IPS DF 6.9 (cell line): ENCODE measurements at places on chromosomes 2 and 18.

DNA sequence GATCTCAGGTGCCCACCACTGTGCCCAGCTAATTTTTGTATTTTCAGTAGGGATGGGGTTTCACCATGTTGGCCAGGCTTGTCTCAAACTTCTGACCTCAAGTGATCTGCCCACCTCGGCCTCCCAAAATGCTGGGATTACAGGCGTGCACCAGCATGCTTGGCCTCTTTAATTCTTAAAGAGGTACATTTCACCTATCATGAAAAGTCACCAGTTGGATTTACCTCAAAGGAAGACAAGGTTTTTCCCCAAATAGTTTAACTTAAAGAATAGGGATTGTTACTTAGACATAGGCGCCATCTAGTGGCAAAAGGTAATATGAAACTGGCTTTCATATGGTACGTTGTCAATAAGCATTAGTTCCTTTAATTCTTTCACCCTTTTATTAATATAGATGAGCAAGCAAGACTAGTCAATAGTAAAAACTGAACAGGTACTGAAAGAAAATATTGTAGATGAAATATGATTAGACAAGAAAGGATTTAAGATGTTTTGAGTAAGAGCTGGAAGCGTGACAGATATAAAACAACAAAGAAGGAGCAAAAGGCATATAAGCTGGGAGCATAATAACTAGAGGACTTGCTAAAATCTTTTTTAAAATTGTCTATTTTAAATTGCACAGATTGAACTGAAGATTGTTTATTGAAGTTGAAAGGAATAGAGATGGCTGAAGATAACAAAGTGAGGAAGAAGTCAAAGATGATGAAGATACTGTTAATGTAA, 35.0 kb upstream of the PSMD14 start:
- no peak overlapping the region for H3K4me3 ChIP-seq
- no peaks in the 10 kb centered on the region for H3K27me3 ChIP-seq
- H3K36me3 ChIP-seq = no peaks in the 10 kb centered on the region
- no peaks in the 10 kb centered on the region for H3K4me1 ChIP-seq
- H3K27ac ChIP-seq = no peak overlapping the region
- peak; percentile 47 for DNase-seq

DNA sequence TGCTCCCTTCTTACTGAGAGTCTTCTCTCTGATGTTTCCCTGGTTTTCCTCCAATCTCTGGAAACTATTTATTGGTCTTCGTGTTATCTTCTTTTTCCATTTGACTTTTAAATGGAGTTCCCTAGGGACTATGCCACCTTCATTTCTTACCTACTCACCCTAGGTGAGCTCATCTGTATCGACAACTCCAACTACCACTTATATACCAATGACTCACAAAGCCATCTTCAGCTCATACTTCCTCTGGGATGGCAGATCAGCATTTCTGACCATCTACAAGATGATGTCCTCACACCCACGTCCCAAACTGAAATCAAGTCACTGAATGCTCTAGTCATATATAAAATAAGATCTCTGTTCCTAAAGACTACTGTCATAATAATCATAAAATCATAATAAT, 40.6 kb downstream of the CFAP210 start:
- H3K4me3 ChIP-seq = no peak overlapping the region
- no peaks in the 10 kb centered on the region for H3K27me3 ChIP-seq
- no peaks in the 10 kb centered on the region for H3K36me3 ChIP-seq
- no peaks in the 10 kb centered on the region for H3K4me1 ChIP-seq
- no peak for DNase-seq
- H3K27ac ChIP-seq = no peak overlapping the region

DNA sequence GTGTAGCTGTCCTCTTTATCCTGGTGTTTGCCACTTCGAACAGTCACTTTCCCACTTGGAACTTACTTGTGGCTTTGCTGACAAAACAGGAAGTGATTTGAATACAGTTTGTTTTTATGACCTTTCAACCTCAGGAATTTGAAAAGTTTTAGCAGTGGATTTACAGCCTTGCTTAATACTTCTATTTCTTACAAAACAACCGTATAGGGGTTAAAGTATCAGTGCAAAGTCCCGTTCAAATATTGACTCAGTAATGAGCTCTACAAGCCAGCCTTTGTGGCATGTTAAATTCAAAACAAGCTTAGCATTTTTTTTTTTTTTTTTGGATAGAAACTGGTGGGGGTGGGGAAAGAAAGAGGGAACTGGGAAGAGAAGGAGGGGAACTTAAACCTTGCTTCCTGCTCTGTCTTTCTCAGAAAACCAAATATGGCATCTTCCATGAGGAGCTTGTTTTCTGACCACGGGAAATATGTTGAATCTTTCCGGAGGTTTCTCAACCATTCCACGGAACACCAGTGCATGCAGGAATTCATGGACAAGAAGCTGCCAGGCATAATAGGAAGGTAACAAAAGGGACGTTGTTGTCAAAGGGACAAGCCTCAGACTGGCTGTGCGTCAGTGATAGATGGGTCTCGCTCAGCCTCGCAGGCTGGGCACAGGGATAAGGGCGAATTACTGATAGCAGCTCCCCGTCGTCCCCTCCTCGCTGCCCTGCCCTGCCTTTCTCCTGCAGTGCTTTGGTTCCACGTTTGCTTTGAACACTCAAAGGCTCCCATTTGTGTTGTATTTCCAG, at the start of gene HNMT:
TSS of gene HNMT (plus strand) at position 408 of the 793 bp plus-strand sequence. CDS start at position 427, 19 bp downstream.
- H3K36me3 ChIP-seq = no peaks in the 10 kb centered on the region
- H3K4me1 ChIP-seq = peaks cover 3% of the 10 kb centered on the region; the same call in 1 of the 2 replicates
- no peaks in the 10 kb centered on the region for H3K27me3 ChIP-seq
- no peak within 1 kb of the TSS for H3K27ac ChIP-seq

- 0 out of 2 replicates have a peak, but pooled peaks cover 2% of the 10 kb centered on the region for H3K36me3 ChIP-seq
- no peaks in the 10 kb centered on the region for H3K4me1 ChIP-seq
- no peak overlapping the region for H3K27ac ChIP-seq
These were observed 195.8 kb downstream of the SATB2 start for GRCh38 chr2:199261936-199262335.

- H3K4me3 ChIP-seq = no peak overlapping the region
- no peaks in the 10 kb centered on the region for H3K27me3 ChIP-seq
- DNase-seq = no peak
- no peaks in the 10 kb centered on the region for H3K36me3 ChIP-seq
- H3K4me1 ChIP-seq = no peaks in the 10 kb centered on the region
These were observed 9.9 kb downstream of the C1D start for GRCh38 chr2:68052717-68053422.

DNA sequence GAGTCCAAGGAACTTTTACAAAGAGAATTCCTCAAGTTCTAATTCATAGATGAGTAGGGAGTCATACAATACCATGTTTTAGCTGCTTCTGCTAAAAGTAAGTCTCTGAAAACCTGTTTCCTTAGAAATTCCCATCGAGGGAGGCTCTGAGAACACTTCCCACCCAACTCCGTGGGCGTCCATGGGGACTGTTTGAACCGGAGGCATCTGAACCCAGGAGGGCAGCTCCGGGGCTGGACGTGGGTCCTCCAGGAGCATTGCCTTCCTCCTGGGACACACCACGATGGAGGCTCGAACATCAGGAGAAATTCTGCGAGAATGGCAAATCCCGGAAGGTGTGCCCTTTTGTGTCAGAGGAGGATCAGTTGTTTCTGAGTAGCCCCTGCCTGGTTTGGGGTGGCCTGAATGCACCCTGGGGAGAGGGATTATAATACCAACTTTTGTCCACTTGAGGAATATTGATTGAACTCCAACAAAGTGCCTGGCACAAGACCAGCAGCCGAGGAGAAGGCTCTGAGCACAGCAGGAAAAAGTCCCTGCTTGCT, 327.5 kb upstream of the SALL3 start:
- no peak overlapping the region for H3K27ac ChIP-seq
- no peaks in the 10 kb centered on the region for H3K36me3 ChIP-seq
- no peak overlapping the region for H3K4me3 ChIP-seq

DNA sequence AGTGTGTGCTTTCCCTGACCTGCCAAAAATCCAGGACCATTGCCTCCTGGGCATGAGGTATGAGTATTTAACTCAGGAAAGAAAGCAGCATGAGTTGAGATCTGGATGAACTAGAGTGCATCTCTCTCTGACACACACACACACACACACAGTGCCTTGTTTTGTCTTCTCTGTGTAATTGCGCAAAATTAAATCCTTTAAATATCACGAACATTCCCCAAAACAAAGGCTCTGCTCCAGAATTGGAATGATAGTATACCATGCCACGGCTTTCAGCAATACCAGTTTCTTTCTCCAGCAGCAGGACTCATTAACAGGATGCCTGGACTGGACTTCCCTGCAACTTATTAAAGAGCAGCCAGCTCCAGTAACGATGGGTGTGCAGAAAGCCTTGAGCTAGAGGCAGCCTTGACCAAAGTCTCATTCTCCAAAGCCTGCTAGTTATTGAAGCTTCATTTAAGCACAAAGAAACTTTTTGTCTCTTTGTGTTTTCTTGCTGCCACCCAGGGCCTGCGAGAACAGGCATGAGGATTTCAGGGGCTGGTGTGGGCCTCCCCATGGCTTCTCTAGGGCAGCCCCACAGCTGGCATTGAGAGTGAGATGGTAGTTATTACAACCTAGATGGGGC, 101.7 kb downstream of the NRP2 start:
- H3K4me1 ChIP-seq = no peaks in the 10 kb centered on the region
- no peaks in the 10 kb centered on the region for H3K36me3 ChIP-seq
- no peak overlapping the region for H3K27ac ChIP-seq
- H3K4me3 ChIP-seq = no peak overlapping the region

- peaks cover 1% of the 10 kb centered on the region; the same call in 1 of the 2 replicates for H3K4me1 ChIP-seq
- H3K4me3 ChIP-seq = no peak overlapping the region
- H3K27ac ChIP-seq = no peak overlapping the region
- DNase-seq = no peak
- H3K27me3 ChIP-seq = no peaks in the 10 kb centered on the region
These were observed 7.1 kb upstream of the KLF11 start for GRCh38 chr2:10036095-10036884.

DNA sequence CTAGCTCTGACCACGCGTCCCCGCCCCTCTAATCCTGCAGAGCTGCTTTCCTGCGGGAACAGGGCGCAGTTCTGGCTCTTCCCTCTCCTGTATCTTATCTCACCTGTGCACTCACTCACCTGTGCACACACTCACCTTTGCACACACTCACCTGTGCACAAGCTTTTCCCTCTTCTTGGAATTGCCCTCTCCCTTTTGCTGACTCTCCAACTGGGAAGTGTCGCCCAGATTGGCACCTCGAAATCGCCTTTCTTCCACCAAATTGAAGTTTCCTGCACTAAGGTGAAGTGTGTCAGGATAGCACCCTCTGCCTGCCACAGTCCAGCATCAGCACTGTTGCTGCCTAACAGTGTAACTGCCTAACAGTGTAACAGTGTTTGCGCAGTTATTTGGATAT, 566 bp upstream of the CMPK2 start:
- peaks cover 1% of the 10 kb centered on the region; the same call in 1 of the 2 replicates for H3K4me1 ChIP-seq
- H3K36me3 ChIP-seq = no peaks in the 10 kb centered on the region
- DNase-seq = no peak
- H3K27ac ChIP-seq = no peak overlapping the region
- peaks cover 15% of the 10 kb centered on the region for H3K27me3 ChIP-seq

DNA sequence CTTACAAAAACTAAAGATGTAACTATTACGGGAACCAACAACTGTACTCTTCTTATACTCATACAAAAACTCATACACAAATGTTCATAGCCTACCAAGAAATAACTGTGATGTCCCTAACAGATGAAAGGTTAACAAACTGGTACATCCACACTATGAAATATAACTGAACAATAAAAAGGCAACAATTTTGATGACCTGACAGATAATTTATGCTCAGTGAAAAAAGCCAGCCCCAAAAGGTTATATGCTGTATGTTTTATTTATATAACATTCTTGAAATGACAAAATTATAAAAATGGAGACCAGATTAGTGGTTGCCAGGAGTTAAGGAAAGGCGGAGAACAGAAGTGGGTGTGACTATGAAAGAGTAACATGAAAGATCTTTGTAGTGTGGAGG, 31.3 kb downstream of the REV1 start:
- no peak for DNase-seq
- no peak overlapping the region for H3K4me3 ChIP-seq
- H3K36me3 ChIP-seq = 0 out of 2 replicates have a peak, but pooled peaks cover 3% of the 10 kb centered on the region
- no peaks in the 10 kb centered on the region for H3K4me1 ChIP-seq

DNA sequence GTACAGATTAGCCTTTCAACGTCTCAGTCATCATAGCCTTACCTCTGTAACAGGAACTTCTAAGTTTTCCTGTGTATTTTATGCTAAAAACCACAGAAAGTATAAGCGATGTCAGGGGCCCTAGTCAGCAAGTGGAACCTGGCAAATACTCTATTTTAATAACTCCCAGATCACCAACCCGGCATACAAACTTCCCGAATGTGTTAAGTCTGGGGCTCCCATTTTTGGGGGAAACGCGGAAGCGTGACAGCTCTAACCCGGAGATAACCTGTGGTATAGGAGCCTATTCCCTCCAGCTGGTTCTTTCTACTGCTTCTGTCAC, 574 bp downstream of the NIFK start:
- H3K27ac ChIP-seq = no peak overlapping the region
- peaks cover 4% of the 10 kb centered on the region for H3K4me1 ChIP-seq
- peaks cover 7% of the 10 kb centered on the region; the same call in 1 of the 2 replicates for H3K36me3 ChIP-seq
- no peak for DNase-seq
- H3K4me3 ChIP-seq = peak overlapping the region; percentile 94
- no peaks in the 10 kb centered on the region for H3K27me3 ChIP-seq
